Renal cortex interstitium (tissue), 15 donors: ENCODE measurements at places on chromosomes 4 and X. TPM values are rescaled to one million over a fixed set of nuclear protein-coding genes. Genes with fewer than 3 reads are reported as not detected.

GRCh38 chrX:42988700-42989099 lies 210.7 kb upstream of the PPP1R2C start:
- DNase-seq = no peak

GRCh38 chr4:183722731-183723560 lies 63.9 kb downstream of the TRAPPC11 start:
- DNase-seq = peak; percentile 47

GRCh38 chr4:152176627-152177214 lies 359.2 kb downstream of the FBXW7 start:
- DNase-seq = no peak

GRCh38 chr4:40446839-40447238 lies 111.7 kb downstream of the CHRNA9 start:
- DNase-seq = no peak

DNA sequence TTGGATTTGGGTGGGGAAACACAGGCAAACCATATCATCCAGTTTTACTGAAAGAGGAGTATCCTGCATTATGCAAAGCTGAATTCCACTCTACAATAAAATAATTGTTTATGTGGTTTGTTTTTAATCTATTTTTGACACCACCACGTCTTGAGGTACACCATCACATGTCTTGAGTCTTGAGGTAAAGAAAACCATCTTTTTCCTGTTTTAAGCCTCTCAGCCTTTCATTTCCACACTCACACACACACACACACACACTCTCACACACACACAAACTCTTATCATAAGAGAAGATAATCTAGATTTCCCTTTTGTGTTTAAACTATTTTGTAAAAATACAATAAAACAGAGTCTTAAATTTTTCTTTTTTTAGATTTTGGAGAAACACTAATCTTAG lies 32.0 kb downstream of the SPIN3 start:
- DNase-seq = no peak

DNA sequence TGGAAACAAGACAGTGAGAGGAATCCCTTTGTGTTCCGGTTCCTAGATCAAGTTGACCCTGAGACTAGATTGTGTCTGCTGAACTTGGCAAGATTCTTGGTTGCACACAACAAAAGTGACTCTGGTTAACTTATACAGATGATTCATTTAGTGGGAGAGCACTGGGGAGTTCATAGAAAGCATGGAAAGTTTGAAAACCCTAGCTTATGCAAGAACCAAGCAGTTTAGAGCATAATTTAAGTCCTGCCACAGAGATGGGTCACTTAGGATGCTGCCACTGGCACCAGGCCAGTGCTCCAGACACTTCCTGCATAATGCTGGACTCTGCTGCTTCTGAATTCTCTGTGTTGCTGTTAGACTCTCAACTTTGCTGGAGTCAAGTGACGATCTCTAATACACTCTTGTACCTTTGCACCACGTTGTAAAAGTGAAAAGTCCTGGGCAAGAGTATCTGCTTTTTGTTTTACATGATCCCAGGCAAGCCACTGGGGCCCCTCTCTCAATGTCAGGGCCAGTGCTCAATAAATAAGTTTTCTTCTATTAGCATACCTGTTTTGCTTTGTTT lies 12.7 kb upstream of the DCUN1D4 start:
- no peak for DNase-seq

DNA sequence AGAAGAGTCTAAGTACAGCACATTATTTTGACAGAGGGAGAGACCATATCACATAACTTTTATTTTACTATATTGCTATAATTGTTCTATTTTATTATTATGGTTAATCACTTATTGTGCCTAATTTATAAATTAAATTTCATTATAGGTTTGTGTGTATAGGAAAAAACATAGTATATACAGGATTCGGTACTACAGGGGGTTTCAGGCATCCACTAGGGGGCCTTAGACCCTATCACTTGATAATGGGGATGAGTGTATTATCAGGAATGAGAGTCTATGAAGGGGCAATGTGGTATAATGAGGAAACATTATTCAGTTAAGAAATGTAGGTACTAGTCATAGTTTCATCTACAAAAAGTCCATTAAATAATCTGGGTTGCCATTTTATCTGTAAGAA lies 833.1 kb downstream of the C4orf33 start:
- no peak for DNase-seq

- DNase-seq = no peak
Measured at GRCh38 chr4:94452476-94453371, 982 bp downstream of the PDLIM5 start.

GRCh38 chr4:123588631-123589241 lies 192.1 kb downstream of the SPRY1 start:
- no peak for DNase-seq

GRCh38 chrX:71910643-71910985 lies at the start of gene NHSL2:
TSS of gene NHSL2 (plus strand) at chrX:71910845.
- DNase-seq = no peak

GRCh38 chr4:185134307-185134869 lies 8.7 kb upstream of the SLC25A4 start:
- DNase-seq = no peak

DNA sequence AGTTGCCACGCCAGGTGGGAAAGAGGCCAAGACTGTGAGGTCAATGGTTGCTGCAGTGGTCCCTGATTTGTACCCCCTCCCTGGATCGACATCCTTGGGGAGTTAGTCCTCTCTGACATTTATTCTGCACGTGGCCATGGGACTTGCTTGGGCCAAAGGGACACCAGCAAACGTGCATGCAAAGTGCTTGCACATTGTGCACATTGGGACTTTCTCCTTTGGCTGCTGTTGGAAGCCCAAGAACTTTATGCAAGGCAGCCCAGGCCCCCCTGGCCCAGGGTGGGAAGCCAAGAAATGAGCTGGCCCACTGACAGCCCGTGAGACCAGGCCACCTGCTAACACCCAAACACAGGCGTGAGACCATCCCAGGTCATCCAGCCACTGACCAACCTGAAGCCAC lies 38.1 kb downstream of the SLC2A9 start:
- DNase-seq = no peak

DNA sequence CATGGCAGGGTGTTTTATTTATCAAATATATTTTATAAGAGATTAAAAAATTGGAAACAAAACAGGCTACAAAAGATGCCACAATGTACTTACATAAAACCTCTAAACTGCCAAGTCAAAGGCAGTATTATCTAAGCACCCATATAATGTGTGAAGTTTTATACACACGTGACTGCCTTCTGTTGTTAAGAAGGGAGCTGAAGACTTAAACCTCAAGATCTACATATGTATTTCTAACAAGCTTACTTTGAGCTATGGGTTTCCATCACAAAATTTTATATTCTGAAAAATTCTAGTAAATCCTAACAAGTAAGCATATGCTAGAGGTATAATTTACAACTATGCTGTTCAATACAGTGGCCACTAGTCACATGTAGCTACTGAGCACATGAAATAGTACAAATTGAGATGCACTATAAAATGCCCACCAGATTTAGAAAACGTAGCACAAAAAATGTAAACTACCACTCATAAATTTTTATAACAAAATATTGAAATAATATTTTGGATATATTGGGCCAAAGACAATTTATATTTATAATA lies 9.8 kb downstream of the ATP8A1 start:
- DNase-seq = no peak

- no peak for DNase-seq
Measured at GRCh38 chrX:153631907-153632594, 15.0 kb upstream of the DUSP9 start.

DNA sequence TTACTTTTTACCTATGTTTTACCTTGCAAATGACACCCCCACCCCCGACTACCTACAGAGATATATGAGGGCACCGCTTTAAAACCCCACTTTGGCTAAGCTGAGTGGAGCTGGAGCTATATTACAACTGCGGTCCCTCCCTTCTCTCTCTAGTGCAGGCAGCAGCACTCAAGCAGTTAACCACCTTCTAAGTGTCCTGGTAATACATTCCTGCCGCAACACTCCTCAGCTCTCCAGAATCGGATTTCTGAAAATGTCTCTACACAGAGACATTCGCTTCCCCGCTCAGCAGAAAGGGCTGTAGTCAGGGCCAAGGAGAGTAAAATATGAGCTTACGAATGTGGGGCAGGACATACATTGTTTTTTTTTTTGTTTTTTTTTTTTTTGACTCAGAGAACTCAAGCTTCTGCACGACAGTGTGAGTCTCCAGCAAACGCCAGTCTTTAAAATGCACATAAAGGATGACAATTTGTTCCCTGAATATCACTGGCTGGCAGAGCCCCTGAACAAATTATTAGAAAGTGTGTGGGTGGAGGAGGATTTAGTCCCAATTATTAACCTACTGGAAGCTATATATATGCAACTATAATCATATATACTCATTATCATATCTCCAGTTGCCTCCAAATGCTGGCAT lies 287.0 kb upstream of the TET2 start:
- DNase-seq = no peak

DNA sequence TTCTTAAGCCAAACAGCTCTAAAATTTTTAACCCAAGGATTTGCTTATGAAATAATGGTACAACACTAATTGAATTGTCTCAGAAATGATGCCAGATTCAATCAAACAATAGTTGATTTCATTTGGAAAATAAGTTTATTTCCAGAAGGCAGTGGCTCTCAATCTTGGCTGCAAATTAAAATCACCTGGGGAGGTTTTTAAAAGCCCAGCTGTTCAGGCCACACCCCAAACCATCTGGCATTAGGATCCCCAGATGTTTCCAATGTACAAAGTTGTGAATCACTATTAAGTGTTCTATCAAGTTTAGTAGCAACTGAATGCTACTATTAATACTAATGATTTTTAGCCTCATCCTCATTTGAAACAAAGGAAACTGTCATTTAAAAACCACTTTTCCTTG lies 22.2 kb downstream of the TMEM184C start:
- no peak for DNase-seq

- no peak for DNase-seq
Measured at GRCh38 chrX:120428309-120428708, 40.8 kb downstream of the LAMP2 start.

- peak; percentile 11 for DNase-seq
Measured at GRCh38 chr4:177511611-177512010, 69.4 kb upstream of the AGA start.

GRCh38 chr4:24273136-24273535 lies 311.2 kb downstream of the DHX15 start:
- no peak for DNase-seq

GRCh38 chr4:2068198-2068470 lies 9.0 kb downstream of the NAT8L start:
- no peak for DNase-seq

DNA sequence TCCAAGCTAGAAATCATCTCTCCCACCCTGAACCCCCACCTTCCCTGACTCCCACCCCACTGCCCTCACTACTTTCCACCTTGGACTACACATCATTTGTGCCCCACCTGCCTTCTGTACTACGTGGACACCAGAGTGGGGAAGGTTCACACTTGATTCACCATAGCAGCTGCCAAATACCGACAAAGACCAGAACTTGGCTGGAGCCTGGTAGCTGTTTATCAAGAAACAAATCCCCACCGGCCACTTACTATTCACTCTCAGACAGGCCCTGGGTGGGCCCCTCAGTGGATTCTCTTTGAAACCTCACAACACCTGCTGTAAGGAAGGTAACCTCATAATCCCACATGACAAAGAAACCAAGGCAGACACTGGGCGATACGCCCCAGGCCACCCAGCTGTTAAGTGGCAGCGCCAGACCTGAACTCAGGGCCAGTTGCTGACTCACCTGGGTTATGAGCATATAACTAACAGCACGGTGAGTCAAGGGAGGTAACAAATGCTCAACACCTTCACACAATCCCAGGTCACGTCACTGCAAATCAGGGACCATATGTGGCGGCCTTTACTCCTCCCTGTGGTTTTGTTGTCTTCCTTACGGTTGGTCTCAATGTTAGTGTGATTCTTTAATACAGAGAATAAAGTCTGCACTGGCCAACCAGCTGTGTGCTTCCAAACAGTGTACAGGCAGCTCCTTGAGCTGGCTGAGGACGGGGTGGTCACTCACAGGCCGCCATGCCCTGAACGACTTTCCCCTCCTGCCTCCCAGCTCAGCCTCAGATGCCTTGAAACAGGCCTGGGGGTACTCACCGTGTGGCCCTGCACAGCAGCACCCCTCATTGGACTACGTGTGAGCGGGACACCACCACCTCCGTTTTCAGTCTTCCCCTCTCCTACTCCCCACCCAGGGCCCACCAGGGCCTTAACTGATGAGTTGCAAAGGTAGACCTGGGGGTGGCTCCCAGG lies 7.5 kb downstream of the WDR1 start:
- DNase-seq = no peak

DNA sequence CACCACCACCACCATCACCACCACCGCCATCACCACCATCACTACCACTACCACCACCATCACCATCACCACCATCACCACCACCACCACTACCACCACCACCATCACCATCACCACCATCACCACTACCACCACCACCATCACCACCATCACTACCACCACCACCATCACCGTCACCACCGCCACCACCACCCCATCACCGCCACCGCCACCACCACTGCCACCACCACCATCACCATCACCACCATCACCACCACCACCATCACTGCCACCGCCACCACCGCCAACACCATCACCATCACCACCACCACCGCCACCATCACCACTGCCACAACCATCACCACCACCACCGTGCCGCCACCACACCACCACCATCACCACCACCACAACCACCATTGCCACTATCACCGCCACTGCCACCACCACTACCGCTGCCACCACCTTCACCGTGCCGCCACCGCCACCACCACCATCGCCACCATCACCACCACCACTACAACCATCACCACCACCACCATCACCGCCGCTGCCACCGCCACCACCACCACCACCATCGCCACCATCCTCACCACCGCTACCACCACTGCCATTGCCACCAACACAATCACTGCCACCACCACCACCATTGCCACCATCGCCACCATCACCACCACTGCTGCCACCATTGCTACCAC lies 1511.3 kb upstream of the AGA start:
- no peak for DNase-seq

DNA sequence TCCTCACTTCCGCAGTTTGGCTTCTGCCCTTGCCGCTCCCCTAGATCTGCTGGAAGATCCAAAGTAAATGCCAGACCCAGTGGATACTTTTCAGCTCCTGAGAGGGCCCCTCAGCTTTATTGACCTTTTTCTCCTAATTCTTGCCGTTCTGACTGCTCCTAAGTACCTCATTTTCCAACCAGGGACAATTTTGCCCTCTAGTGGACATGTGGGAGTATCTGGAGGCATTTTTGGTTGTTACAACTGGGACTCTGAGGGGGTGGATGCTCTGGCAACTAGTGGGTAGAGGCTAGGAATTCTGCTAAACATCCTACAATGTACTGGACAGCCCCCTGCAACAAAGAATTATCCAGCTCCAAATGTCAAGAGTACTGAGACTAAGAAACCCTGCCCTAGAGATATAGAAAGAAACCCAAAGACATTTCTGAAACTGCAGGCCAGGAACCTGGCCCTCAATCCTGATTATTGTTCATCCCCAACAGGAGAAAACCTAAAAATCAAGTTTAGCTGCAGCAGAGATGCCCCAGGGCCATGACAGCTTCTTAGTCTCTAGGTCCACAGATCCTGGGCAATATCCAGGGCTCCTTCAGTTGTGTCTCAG lies 3.4 kb downstream of the TEX13B start:
- DNase-seq = no peak

GLUD2 gene
- polyA plus RNA-seq = 5.4 TPM

TCEAL6 gene
- polyA plus RNA-seq = 0.24 TPM

PDLIM3 gene
- 7.3 TPM for polyA plus RNA-seq

ZC4H2 gene
- 22.2 TPM for polyA plus RNA-seq

CNGA1 gene
- 3.6 TPM for polyA plus RNA-seq

MTTP gene
- polyA plus RNA-seq = 10.1 TPM

TEX13D gene
- not detected for polyA plus RNA-seq

TAPT1 gene
- polyA plus RNA-seq = 38.2 TPM
